ENCODE measurements at places on chromosomes 4 and X.
A peak's percentile ranks its signal among the peaks of the same experiment; 100 is the strongest.

GRCh38 chr4:108849611-108850168, 86.8 kb upstream of the ETNPPL start:
- DNase-seq = peak; percentile 53

DNA sequence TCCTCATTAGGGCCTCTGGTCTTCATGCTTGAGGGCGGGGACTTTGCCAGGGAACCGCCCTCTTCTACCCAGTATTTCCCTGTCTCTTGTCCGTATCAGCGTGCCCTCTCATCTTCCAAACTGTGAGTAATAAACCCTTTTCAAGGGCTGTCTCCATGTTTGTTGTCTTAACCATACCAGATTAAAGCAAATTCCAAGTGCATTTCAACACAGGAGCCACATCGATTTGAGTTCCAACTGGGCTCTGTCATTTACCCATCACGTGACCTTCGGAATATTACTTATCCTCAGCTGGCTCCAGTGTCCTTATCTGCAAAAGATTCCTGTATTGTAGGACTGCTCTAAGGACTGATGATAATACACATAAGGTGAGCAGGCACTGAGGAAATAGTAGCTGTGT, 6.4 kb upstream of the PHEX start:
- no peak for DNase-seq

DNA sequence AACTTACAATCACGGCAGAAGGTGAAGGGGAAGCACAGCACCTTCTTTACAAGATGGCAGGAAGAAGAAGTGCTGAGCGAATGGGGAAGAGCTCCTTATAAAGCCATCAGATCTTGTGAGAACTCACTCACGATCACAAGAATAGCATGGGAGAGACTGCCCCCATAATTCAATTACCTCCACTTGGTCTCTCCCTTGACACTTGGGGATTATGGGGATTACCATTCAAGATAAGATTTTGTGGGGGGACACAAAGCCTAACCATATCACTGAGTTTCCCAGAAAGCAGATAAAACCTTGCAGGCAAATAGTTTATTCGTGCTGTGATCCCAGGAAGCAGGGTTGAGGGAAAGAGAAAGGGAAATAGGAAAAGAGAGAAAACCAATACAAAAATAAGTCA, 69.0 kb upstream of the GYPA start:
- DNase-seq = no peak

GRCh38 chrX:119238557-119238956, 2.5 kb downstream of the PGRMC1 start:
- no peak for DNase-seq

DNA sequence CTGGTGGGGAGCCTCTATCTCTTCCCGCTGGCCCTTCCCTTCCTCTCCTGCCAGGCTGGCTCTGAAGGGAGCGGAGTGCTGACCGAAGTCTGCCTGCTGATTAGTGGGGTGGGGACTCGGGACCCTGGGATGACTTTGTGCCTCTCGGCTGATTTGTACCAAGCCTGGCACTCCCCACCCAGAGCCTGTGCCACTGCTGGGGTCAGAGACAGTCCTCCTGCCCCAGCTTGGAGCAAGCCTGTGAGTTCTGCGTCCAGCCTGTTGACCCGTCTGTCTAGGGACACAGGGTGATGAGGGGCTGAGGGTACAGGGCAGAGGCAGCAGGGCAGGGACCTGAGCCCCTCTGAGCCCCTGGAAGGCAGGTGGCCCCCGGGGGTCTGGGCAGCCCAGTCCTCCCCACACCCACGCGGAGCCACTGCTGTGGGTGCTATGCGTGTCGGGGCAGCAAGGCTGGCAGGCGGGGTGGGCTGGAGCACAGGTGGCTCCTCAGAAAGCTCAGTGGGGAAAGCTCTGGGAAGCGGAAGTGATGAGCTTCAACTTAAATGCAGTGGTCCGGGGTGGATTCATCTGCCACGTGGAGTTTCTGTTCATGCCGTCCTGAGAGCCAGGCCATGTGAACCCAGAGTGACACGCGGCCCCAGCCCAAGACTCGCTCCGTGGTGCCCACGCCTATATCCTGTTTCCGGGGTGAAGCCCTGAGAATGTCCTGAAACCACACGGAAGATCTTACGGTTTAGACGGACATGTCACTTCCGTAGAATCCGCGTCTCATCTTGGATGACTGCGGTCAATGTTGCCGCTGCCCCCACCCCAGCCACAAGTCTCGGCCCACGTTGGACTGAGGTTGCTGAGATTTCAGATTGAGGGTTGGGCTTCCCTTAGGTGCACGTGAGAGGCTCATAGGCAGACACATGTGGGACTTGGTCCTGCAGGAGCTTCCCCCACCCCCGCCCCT, 21.1 kb upstream of the UVSSA start:
- DNase-seq = no peak

- no peak for DNase-seq
These were observed 12.2 kb upstream of the EXOSC9 start for GRCh38 chr4:121788896-121789295.

GRCh38 chrX:13571136-13571535, 1.7 kb downstream of the EGFL6 start:
- DNase-seq = no peak

- no peak for DNase-seq
These were observed 337.3 kb upstream of the GNPDA2 start for GRCh38 chr4:45063696-45064095.

- no peak for DNase-seq
These were observed 202.6 kb downstream of the RELL1 start for GRCh38 chr4:37483610-37484009.

GRCh38 chr4:36322921-36323354, 41.5 kb downstream of the DTHD1 start:
- DNase-seq = peak; percentile 35

GRCh38 chrX:134453631-134454030, 6.3 kb upstream of the HPRT1 start:
- no peak for DNase-seq

DNA sequence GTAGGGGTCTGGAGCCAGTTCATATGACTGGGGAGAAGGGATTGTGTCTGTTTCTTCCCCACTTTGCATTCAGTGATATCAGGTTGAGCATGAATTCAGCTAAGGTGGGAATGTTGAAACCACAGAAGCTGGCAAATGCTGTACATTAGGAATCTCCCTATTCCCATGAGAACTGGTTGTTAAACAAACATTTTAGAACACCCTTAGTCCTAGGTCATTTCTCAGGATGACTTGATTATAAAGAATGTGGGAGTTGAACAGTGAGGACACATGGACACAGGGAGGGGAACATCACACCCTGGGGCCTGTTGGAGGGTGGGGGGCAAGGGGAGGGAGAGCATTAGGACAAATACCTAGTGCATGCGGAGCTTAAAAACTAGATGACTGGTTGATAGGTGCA, 62.6 kb upstream of the LIMCH1 start:
- no peak for DNase-seq

DNA sequence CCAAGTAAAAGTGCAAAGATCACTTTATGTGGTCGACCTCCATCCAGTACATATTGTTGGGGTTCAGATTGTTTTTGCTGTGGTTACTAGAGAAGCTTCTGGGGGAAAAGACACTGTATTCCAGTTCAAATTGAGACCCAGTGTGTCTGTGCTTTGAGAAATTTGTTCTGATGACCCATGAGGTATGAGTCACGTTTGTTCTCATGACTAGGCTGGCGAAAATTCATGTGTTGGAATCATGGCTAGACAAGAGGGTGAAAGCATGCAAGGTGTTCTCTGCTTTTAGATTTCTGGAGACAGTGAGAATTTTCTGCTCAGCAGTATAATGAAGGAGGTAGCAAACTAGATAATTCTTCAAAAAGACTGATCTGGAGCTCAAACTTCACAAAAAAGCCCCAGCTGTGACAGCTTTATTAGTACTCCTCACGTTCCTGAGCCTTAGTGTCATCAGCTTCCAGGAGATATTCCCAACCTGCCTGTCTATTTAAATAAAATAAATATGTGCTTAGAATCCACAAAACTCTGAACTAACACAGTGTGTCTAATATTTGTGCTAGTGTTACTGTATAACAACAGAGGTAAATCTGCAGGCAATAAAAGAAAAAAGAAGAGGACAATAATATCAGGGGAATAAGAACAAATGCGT, 24.4 kb upstream of the FAM47B start:
- DNase-seq = peak; percentile 19

GRCh38 chr4:72641611-72642010, 72.6 kb upstream of the ADAMTS3 start:
- DNase-seq = no peak

- DNase-seq = no peak
These were observed 20.8 kb downstream of the SH3BP2 start for GRCh38 chr4:2813446-2814405.

DNA sequence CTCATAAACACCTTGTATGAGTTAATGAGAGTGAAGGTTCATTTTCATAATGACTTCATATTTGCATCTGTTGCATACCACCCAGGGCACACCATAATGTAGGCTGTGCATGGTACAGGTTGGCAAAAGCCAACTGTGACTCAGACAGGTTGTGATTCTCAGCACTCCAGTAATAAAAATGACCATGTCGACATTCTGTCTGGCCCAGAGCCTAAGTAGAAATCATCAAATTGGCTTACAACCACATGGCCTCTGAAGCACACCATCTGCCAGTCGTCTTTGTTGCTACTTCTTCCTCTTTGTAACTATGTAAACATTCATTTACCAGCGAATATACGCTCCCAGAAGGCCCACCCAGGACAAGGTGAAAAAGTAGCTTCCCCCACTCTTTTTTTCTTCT, 459.5 kb downstream of the GASK1B start:
- no peak for DNase-seq

GRCh38 chr4:24121395-24122175, 231.7 kb upstream of the PPARGC1A start:
- no peak for DNase-seq

DNA sequence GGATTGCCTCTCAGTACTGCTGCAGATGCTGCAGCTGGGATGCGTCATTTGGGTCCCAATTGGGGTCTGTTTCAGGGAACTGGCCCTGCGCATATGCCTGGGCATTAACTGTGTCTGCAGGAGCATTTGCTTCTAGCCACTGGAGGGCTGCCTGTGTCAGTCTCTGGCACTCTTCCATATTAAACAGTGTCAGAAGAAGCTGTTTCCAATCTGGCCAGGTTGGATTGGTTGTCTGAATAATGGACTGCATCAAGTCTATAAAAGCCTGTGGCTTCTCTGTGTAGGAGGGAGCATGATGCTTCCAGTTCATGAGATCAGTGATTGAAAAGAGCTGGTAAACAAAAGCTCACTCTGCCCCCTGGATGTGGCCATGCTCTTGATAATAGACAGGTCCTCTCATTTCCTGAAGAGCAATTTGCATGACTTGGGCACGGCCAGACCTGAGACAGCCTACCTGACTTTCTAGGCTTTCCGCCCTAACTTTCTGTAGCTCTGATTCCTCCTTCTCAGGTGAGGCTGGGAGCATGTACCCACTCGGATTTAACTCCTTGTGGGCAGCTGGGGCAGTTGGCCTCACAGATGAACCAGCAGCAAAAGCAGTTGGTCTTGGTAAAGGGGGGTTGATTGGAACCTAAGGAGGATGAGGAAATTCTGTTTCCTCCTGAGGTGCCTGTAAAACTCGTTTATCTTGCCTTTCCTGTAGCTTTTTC, 29.2 kb downstream of the SULT1E1 start:
- DNase-seq = peak; percentile 49

- DNase-seq = peak; percentile 11
These were observed 55.2 kb downstream of the ARHGEF6 start for GRCh38 chrX:136725441-136726104.

DNA sequence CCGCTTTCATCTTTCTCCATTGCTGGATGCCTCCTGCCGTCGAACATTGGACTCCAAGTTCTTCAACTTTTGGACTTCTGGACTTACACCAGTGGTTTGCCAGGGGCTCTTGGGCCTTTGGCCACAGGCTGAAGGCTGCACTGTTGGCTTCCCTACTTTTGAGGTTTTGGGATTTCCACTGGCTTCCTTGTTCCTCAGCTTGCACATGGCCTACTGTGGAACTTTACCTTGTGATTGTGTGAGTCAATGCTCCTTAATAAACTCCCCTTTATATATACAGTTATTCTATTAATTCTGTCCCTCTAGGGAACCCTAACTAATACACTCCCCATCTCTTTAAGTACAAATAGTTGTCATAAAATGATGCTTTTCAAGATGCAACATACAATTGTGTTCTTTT, 595.3 kb downstream of the ARAP2 start:
- no peak for DNase-seq

GRCh38 chr4:113112338-113112978, 63.0 kb downstream of the ANK2 start:
- no peak for DNase-seq

GRCh38 chr4:152935631-152936445, at the start of gene FHDC1:
Gene FHDC1 (plus strand): TSS chr4:152936323. CDS start chr4:152943058, 6,735 bp downstream.
- peak; percentile 51 for DNase-seq

DNA sequence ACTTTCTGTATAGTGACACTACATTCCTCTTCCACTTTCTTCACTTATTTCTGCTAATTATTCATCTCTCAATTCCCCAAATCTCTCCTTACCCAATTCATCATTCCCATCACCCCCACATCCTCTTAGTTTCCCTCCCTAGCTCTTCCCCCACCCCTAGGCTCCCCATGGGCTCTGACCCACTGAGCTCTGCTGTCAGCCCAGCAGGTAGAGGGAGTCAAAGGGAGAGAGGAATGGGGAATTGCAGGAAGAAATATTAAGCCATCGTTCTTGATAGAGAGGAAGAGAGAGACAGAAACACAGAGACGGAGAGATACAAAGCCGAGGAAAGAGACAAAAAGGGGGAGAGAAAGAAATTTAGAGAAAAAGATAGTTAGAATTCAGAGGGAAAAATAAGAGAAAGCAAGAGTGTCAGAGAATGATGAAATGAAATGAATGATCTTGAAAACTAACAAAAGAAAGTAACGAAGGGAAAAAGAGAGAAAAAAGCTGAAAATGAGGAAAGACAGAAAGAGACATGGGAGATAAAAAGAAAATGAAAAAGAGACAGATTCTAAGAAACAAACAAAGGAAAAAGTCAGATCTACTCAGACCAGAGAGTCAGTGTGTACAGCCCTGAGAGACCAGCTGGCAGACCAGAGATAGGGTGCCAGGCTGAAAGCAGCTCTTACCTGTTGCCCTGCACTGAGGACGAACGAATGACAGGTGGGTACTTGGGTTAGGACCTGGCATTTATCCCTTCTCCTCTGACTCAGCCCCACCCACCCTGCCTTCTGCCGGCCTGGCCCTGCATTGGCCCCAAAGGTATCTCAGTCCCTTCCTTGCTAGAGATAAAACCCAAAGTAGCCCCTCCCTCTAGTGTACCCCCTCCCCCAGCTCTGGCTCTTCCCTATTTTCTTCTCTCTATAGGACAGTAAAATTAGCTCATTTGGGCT, at the start of gene ALAS2:
Gene ALAS2, minus strand, starts transcription at position 707 of the 935 bp plus-strand sequence. CDS start 4,977 bp downstream, outside the sequence.
- no peak for DNase-seq

DNA sequence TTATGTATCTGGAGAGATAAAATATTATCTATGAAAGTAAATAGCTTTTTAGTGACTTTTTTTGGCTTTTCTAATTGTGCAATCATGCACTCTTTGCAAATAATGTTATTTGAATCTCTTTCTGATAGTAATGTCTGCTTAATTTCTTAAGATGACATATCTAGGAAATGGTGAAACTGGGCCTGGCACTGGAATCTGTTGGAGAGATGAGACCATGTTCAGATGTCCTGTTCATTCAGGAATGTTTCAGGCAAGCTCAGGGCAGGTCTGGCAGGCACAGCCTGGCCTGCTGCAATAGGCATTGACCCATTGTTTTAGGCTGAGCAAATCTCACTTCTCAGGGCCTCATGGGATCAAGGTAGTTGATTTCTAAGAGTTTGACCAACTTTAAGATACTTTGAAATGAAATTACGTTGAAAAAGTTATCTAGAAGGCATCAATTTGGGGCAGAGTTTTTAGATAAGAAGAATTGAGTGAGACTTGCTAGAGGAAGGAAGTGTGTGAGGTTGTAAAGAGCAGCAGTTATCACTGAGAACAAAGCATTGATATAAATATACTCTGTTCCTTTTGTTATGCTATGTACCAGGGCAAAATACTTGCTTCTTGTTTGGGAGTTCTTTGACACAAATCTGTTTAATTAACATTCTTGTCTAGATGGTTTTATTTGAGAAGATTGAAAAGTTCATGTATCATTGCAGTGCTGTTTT, 133.0 kb upstream of the LEF1 start:
- DNase-seq = no peak

All from kidney glomerular epithelial cell (primary cell).